ENCODE measurements at places on chromosomes 4 and X.

- no peak for DNase-seq
These were observed 603.8 kb downstream of the RAPGEF2 start for GRCh38 chr4:159706704-159707103.

DNA sequence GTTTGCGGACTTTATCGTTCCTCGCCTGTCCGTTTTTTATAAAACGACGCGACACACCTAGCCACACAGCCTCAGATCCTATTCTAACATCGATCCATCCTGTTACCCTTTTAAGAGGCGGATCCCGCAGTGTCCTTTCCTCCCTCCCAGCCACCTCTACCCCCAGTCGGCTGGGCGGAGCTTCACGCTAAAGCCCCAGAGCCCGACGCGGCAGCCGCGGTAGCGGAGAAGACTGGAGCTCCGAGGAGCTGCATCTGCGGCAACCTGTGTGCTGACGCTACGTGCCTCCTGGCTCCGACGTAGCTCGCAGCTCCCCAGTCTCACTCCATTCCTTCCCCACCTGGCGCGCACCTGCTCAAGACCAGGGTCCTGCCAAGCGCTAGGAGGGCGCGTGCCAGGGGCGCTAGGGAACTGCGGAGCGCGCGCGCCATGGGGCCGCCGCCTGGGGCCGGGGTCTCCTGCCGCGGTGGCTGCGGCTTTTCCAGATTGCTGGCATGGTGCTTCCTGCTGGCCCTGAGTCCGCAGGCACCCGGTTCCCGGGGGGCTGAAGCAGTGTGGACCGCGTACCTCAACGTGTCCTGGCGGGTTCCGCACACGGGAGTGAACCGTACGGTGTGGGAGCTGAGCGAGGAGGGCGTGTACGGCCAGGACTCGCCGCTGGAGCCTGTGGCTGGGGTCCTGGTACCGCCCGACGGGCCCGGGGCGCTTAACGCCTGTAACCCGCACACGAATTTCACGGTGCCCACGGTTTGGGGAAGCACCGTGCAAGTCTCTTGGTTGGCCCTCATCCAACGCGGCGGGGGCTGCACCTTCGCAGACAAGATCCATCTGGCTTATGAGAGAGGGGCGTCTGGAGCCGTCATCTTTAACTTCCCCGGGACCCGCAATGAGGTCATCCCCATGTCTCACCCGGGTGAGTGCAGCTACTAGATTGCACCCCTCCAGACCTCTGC is at the start of gene RNF128:
Gene RNF128 (plus strand): TSS at position 217 of the 953 bp plus-strand sequence. CDS start 213 bp downstream, at position 430.
- no peak for DNase-seq

- DNase-seq: no peak
These were observed 9.2 kb upstream of the CXorf66 start for GRCh38 chrX:139974471-139974870.

- no peak for DNase-seq
These were observed 113.8 kb upstream of the WDR17 start for GRCh38 chr4:175951794-175952193.

DNA sequence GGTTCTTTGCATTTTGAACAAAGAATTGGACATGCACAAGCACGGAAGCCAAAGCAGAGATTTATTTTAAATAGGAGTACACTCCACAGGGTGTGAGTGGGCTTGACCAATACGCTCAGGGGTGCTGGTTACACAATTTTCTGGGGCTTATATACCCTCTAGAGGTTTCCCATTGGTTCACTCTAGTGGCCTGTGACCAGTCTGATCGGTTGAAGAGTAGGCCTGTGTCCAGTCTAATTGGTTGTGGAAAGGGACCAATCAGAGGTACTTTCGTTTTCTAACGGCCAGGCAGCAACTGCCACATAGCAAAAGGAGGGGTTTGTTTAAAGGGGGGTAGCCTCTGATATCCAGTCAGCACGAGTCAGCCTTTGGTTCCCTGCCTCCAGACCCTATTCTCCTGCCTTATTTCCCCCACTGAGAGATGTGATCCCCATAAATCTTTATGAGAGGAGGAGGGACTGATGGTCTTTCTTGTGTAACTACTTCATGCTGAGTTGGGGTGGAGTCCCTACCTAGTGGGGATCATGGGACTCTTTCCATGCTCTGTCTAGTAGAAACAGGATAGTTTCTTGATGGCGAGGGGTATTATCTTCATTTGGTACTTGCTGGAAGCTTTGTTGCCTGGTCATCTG is 11.3 kb upstream of the AREG start:
- DNase-seq: no peak

GRCh38 chrX:49063715-49064114 is 4.9 kb downstream of the CCDC120 start:
- DNase-seq: no peak

DNA sequence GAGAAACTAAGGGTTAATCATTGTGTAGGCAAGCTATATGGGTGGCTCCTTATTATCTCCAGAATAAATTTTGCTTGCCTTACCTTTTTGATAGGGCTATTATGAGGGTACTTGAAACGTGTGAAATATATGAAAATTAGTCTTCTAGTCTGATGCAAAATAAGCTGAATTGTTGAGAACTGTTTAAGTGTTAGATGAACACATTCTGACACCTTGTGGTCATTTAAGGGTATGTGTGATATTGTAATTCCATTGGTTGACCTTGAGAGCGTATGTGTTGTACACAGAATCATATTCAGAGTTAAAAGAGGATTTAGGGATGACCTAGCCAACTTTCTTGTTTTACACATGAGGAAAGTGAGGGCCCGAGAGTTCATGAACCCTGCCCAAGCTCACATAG is 44.6 kb upstream of the LINC00632 start:
- DNase-seq: no peak

- DNase-seq: no peak
These were observed 786.1 kb upstream of the AADAT start for GRCh38 chr4:170875868-170876267.

DNA sequence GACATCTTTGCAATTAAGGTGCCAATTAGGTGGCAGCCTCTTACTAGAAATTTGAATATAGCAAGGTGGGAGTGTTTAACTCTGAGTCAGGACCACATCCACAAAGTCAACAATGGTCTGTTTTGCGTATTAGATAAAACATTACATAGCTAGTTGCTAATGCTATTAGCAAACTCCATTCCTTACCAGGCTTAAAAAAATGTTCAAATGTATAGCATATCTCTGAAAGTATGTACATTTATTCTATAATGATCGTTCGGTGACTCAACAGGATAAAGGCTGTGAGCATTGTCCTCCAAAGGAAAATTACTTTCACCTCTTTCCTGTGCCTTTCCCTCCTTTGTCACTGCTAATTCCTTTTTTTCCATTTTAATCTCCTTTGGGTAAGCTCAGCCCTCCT is 74.5 kb downstream of the SYTL5 start:
- DNase-seq: no peak

DNA sequence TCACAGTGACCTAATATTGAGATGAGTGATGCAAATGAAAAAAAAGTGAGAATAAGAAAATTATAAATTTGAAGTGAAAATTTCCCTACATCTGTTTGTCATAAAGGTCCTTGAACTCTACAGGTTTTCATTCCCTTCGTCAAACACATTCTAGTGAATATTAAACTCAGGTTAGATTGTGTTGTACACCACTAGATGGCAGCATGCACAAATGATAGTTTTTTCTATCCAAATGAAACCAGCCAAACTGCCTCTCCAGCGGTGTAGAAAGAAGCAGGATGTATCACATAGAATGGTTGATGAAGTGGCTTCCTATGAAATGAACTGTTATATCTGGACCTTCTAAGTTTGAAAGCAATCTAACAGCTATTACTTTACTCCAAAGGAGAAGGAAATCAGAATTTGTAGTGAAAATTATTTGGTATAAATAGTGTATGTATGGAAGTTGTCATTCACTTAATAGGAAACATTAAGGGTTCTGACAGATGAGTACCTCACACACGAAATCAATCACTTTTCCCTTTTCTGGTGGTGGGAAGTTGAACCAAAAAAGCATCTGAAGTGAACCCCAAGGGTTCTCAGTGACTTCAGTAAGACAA is 382.7 kb downstream of the UNC5C start:
- no peak for DNase-seq

DNA sequence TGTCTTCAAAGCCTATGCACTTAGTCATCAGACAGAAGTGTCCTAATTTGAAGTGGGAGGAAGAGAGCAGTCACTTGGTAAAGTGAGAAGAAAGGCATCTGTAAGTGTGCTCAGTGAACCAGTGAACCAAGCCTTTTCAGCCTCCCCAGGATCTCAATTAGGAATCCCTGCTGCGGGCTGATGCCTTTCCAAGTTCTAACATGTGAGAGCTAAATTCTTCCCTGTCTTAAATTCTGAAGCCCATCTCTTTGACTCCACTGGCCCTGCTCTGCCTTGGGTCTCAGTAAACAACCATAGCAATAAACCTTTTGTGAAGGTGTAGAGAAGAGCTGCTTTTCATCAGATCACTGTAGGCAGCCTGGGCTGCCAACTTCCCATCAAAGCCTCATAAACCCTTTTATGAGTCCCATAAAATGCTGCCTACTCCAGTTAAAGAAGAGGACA is 701.2 kb upstream of the LCORL start:
- no peak for DNase-seq

DNA sequence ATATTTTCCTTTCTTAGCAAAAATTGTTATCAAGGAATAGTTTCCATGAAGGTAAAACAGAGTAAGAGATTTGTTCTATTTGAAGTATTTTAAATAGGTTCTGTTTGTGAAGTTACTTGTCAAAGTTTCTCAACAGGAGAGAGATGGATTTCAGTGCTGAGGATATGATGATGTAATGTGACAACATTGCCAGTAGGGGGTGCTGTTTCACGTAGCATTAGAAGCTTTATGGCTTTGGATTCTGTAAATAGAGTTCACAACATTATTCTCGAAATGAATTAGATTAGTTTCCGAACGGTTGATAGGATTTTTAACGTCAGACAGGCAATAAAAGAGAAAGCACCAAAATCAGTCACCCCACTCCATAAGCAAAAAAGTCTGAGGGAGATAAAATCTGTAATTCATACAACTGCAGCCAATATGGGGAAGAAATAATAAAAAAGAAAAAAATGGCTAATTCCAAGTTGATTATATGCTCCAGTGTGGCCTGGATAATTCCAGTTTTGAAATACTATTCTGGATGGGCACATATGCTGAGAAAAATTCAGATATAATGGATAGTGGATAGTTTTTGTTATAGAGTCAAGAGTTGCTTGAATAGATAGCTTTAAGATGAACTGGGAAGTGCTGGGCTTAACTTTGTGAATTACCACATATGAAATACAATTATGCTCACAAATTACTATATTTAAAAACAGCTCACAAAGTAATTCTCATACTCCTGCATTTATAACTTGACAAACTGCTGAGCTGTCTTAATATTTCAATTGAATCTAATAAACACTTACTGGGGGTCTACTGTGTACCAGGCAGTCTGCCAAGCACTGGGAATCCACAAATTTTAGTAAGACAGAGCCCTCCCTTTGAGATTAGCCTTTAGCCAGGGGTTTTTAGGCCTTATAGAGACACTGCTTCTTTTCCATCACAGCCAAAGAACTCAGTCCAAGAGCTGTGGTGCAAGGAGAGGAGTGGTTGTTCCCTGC is 109.1 kb downstream of the GPAT3 start:
- peak; percentile 8 for DNase-seq

DNA sequence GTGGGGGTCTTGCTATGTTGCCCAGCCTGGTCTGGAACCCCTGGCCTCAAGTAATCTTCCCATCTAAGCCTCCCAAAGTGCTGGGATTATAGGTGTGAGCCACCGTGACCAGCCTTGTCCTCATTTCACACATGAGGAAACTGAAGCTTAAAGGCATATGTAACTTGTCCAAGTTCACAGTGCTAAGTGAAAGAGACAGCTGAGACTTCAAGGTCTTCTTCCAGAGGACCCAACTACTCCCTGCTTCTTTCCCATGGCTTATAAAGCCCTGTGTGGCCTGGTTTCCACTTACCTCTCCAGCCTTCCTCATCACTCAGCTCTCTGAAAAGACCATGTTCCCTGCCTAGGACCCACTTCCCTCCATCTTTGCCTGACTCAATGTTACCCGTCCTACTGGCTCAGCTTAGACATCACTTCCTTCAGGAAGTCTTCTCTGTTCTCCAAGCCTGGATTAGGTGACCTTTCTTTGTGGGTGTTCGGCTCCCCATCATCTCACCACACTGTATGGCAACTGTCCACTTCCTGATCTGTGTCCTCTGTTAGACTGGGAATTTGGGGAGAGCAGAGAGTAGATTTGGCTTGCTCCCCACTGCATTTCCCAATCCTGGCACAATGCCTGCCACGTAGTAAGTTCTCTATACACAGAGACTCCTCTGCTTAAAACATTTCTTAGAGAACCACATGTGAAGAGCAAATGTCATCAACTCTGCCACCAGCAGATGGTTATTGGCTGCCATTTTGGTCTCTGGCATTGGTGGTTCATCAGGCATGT is 30.4 kb upstream of the LAMP2 start:
- DNase-seq: no peak

DNA sequence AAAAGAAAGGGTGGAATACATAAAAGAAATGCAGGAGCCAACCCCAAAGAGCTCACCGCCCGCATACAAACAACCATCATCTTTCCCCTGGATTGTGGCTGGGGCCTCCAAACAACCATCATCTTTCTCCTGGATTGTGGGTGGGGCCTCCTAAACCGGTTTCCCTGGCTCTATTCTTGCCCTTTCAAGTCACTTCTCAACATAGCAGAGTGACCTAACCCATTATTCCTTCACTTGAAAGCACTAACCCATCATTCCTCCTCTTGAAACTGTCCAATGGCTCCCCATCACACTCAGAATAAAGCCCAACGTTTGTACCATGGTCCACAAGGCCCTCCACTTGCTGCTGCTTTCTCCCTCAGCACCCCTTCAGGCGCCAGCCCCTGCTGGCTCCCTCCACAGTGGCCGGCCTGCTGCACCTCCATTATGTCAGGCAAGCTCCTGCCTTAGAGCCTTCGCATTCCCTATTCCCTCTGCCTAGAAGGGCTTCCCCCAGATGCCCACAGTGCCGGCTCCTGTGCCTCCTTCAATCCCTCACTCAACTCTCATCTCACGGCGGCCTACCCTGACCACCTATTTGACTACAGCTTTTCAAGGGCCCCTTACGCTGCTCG is 24.1 kb downstream of the SMIM43 start:
- DNase-seq: no peak

DNA sequence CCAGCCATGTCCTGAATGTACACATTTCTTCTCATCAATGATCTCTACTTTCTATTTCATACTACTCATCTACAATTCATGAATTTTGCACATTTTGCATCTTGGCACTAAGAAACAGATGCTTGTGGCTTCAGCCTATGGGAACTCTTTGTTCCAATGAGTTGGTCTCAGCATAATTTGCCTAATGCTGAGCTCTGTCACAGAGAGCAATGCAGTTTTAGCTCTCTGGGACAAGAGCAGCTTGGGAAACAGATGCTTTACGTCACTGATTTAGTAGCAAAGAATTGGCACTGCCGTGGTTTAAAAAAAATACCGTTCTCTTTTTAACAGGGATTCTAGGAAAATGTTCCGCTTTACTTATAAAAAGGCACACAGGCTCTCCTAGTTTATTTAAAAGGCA is 162.4 kb downstream of the WDFY3 start:
- no peak for DNase-seq

Measured in stimulated activated CD8-positive, alpha-beta memory T cell treated with anti-CD3 and anti-CD28 coated beads, Interleukin-2, amount 100 ng/mL, for 1 hour (primary cell).